ENCODE measurements at places on chromosomes 2 and 18.

GRCh38 chr2:105578166-105578565, 166.5 kb upstream of the NCK2 start:
- DNase-seq, result no peak

DNA sequence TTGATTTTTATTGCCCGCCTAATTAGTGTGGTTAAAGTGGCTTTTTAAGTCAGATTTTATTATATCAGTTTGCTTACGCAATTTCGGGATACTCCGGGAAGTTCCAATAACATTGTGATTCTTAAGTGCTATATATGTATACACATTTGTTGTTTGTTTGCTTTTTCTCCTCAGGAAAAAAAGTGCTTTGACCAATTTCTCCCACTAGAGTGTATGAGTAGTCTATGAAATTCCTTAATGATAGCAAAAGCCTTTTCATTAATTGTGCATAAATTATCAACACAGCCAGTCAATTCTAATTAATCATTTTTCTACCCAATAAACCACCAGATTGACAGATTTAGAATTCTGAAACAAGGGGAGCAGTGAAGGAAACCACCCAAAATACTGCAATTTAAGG, 172.2 kb downstream of the DPP10 start:
- DNase-seq, result no peak

GRCh38 chr18:3706279-3707097, 256.5 kb downstream of the TGIF1 start:
- peak; percentile 83 for DNase-seq

DNA sequence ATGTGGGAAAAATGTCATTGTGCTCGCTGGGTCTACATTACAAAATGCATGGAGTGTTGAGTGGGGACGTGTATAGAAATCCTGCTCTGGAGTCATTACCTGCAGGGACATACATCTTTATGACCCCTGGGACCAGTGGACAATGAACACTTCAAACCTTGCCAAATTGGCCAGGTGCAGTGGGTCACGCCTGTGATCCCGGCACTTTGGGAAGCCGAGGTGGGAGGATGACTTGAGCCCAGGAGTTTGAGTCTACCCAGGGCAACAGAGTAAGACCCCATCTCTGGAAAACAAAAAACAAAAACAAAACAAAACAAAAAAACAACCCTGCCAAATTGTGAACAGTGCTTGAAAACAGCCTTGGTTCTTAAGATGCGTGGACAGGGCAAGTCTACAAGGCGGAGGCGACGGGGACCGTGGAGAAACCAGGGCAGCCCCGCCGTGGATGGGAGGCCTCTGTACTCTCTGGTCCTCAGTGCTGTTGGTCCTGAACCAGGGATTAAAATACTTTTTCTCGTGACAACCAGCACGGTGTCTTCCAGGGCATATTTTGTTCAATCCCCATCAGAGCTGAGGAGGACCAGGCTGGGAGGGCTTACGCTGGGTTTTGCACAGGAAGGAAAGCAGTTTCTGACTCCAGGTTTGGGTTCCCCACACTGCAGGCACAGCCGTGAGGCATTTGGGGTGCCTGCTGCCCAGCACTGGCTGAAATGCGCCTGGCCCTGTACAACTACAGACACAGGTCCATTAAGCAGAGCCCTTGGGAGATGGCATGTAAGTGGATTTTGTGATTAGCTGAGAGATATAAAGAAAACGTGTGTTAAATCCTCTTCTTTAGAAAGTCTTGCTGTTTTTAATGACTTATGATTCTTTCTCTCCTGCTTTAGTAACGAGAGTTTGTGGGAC, 13.7 kb downstream of the COLEC11 start:
- DNase-seq, result no peak

GRCh38 chr18:31612124-31612523, 20.4 kb downstream of the TTR start:
- DNase-seq, result no peak

DNA sequence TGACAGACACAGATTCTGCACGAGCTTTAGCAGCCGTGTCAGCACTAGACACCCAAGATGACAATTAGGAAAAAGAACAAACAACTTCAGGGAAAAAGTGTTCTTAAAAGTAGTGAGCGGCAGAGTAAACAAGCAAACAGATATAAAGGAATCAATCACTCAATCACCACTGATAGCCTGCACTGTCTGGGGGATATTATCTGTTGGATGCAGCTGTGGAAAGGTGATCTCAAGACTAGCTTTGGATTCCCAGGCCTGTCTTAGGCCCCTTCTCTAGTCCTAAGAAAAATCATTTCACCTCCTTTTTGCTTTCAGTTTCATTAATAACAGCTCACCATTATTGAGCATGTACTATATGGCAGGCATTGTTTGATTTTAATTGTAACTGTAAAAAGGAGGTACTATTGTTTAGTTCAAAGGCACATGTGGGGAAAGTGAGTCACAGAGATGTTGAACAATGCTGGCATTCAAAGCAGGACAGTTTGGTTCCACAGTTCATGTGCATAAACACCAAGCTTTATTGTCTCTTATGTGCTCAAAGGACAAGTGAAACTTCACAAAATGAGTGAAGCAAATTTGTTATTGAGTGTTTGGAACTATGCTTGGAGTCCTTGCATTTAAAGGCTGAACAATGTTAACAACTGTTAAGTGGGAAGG, 147.3 kb upstream of the TCF4 start:
- DNase-seq, result no peak

DNA sequence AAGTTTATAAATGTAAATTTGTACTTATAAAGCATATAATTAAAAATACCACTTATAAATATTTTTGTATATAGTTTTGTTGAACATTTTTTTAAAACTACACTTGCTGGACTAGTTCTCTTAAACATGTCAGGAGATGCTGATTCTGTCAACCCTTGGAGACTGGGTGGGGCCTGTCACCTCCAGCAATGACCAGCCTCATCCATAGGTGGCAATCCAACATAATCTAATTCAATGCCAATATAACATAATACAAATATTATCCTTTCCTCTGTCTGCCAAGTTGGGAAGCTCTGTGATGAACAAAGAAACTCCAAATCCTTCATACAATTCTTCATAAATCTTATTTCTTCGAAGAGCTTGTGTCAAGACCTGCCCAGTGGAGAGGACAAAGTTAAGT, 140.4 kb downstream of the RBMS1 start:
- DNase-seq, result peak; percentile 3

DNA sequence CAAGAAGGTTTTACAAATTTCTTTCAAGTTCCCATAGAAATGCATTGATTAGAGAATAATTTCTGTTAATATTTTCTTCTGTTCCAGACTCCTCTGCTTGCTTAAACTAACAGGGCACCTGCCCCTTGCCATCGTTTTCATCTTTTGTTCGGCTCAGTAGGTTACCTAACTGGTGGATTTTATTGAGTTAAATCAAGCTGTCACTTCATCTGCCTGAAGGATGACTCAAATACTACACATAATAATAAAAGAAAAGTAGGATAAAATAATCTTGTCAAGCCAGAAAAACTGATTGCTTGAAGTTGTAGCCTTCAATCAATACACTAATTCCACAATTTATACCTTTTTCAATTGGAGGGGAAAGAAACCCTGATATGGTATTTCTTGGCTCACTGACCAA, 234.0 kb downstream of the NR4A2 start:
- DNase-seq, result no peak

DNA sequence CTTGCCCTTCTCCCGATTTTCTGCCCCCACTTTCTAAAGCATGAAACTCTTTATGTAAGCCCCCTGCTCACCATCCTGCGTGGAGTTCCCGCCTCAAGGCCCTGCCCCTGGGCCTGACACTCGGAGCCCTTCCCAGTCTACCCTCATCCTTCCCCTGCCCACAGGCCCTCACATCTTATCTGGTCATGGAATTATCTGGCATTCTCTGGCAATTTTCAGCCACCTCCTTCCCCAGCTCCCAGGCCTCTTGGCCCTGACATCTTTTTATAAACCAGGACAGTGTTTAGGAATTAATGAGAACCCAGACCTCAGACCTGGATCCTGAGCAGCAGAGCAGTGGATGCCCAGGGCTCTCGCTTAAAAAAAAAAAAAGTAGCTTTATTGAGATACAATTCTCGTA, 61.7 kb downstream of the BOLA3 start:
- no peak for DNase-seq

DNA sequence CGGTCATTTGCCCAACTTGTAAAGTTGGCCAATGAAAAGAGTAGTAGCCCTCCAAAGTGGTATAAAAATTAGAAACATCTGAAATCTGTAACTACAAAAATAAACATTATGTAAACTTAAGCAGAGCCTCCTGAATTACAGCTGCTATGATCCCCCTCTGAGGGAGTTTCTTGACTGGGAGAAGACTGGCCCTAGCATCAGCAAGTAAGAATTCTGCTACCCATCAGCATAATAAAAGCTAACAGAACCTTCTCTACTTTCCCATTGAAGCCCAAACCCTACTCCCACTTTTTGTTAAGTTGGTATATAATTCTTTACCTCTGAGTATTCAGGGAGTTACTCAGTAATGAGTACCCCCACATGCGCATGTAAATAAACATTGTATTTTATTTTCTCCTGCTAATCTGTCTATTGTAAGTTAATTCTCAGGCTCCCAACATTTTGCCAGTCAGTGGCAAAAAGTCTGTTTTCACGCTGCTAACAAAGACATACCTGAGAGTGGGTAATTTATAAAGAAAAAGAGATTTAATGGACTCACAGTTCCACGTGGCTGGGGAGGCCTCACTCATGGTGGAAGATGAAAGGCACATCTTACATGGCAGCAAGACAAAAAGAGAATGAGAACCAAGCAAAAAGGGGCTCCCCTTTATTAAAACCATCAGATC, 71.3 kb downstream of the MYL12B start:
- no peak for DNase-seq

GRCh38 chr18:47149457-47150028, 757 bp downstream of the HDHD2 start:
- no peak for DNase-seq

DNA sequence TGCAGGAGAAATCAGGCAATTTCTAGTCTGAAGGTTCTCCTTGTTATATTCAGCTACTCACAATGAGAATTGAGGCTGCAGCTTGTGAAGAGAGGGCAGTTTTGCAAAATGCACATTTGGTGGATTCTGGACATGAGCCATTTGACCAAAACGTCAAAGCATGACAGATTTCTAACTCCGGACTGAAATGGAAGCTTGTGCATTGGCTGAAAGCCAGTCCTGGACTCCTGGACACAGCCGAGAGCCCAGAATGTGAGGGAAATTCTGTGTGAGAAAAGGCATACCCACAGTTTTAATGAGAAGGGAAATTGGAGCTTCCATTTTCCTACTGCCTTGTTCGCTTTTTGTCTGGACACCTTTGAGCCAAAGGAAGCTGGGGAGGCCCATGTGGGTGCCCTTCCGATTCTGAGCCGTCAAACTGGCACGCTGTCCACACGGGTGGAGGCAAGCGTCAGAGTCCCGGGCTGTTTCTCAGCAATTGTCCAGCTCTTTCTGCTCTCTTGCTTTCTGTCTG, 23.7 kb upstream of the ROCK2 start:
- no peak for DNase-seq

DNA sequence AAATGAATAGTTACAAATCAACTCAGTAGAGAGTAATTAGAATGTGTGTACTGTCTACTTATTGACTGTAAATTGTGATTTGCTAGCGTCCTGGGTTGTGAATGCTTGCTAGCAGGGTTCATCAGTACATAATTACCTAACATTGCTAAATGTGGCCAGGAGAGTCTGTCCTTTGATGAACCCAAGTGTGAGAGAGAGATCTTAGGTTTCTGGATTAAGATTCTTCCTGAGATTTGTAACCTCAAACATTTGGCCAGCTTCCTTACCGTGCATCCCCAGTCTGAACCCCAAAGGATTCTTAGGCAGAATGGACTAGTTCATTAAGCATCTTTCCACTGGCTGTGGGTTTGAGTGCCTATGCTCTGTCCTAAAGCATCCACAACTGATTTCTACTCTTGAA, 84.0 kb upstream of the ITPRID2 start:
- no peak for DNase-seq

DNA sequence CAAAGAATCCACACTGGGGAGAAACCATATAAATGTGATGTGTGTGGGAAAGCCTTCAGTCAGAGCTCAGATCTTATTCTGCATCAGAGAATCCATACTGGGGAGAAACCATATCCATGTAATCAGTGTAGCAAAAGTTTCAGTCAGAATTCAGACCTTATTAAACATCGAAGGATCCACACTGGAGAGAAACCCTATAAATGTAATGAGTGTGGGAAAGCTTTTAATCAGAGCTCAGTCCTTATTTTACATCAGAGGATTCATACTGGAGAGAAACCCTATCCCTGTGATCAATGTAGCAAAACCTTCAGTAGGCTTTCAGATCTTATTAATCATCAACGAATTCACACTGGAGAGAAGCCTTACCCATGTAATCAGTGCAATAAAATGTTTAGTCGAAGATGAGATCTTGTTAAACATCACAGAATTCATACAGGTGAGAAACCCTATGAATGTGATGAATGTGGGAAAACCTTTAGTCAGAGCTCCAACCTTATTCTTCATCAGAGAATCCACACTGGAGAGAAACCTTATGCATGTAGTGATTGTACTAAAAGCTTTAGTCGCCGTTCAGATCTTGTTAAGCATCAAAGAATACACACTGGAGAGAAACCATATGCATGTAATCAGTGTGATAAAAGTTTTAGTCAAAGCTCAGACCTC, 16.7 kb upstream of the ZSCAN30 start:
- DNase-seq, result no peak

GRCh38 chr2:146572598-146572997, 1272.2 kb upstream of the ACVR2A start:
- DNase-seq, result no peak
